ENCODE measurements at places on chromosomes 2 and 18.

GRCh38 chr2:206983161-206983859, 44.0 kb downstream of the CPO start:
- no peak for DNase-seq

DNA sequence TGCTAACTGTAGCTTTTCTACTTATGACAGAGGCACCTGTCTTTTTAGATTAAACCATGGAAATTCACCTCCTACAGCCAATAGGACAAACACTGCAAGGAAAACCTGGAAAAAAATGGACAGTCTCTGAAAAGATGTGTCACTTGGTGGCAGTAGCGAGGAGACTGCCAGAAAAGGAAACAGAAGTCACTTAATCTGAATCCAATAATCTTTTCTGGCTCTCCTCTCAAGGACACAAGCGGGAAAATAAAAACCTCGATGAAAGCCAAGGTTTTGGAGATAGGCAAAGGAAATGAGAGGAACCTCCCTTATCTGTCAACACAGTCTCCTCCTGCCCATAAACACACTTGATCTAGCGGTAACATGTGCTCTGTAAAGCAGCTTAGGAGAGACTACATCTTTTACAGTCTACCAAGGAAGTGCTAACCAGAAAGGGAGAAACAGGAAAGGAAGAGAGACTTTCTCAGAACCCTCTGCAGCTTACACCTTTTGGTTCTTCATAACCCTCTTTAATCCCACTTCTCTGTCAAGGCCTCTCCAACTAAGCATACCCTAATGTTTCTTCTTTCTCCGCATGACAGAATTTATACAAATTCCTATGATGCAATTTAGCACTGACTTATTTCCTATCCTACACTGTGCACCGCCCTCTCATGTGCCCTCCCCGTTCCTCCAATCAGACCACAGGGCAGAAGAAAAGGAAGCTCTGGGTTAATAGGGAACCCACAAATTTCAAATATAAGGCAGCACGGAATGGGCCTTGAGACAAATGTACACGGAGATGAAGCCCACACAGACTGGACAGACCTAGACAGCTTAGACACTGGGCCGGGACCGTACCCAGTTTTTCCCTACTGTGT, 52.8 kb downstream of the CLASP1 start:
- DNase-seq = peak; percentile 22

DNA sequence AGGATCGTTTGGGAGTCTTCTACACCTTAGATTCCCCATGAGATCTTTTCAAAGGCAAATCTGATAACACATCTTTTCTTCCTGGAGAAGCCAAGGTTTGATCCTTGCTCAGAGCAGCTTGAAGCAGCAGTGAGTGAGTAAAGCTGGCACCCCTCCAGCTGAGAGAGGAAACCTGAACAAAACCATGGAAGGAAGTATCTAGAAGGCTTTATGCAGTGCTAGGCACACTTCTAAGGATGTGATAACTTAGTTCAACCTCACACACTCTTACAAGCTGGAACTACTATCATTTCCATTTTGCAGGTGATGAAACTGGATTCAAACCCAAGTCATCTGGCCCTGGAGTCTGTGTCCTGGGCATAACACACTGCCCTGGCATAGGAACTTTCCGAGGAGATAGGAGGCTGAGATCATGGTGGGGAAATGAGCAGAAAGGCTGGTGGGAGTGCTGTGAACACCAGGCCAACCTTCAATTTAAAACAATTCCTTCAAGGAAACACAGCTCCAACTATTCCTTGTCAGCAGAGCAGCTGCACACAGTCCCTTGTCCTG, 71.2 kb downstream of the CTAGE1 start:
- peak; percentile 28 for DNase-seq

- DNase-seq = peak; percentile 77
These were observed 45.5 kb downstream of the CDC42EP3 start for GRCh38 chr2:37625796-37626571.

GRCh38 chr2:193272011-193272410, 1077.3 kb upstream of the TMEFF2 start:
- DNase-seq = no peak

DNA sequence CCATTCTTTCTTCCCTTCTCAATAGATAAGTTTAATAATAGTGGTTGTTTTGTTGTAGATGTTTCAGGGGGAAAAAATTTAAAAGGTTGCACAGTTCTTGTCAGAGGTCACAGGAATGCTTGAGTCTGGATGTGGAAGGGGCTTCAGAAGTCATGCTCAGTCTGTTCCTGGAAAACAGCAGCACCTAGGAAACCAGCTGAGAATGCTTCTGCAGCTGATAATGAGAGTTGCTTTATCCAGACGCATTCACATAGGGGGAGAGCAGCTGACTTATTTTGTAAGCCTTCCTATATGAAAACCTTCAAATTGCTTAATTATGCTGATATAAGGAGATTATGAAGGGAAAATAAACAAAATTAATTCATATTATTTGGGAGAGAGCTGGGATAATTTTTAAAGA, 235.5 kb downstream of the GULP1 start:
- DNase-seq = no peak

DNA sequence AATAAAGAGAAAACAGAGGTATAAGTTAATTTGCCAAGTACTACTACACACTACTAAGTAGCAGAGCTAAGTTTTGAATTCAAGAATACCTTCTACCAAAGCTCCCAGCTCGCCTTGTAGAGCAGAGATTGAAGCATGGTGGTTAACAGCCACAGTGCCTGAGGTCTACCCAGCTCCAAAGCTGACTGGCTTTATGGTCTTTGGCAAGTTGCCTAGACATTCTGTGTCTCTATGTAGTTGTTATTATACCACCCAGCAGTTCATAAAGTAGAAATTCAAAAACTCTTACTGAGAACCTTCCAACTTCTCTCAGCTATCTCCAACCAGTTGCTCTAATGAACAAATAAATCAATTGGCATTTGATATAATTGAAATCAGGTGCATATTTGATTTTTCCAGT, 87.8 kb downstream of the PDE11A start:
- DNase-seq = no peak

- no peak for DNase-seq
These were observed 510.7 kb upstream of the LRRTM1 start for GRCh38 chr2:80815259-80815658.

DNA sequence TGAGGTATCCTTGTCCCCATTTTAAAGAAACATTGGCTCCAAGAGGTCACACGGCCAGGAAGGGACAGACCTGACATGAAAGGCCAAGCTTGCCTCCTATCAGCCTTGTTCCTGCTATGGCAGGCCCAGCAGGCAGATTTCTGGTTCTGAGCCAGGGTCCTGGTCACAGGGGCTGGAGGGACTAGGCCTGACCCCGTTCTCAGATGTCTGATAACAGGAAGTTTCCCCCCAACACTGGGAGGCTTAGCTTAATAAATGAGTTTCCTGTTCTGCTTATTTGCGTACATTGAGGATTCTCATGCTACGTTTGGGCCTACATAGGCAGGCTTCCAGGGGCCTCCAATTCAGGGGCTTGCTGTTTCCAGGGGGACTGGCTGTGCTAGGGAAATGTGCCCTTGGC, 107.8 kb upstream of the LTBP1 start:
- DNase-seq = no peak

DNA sequence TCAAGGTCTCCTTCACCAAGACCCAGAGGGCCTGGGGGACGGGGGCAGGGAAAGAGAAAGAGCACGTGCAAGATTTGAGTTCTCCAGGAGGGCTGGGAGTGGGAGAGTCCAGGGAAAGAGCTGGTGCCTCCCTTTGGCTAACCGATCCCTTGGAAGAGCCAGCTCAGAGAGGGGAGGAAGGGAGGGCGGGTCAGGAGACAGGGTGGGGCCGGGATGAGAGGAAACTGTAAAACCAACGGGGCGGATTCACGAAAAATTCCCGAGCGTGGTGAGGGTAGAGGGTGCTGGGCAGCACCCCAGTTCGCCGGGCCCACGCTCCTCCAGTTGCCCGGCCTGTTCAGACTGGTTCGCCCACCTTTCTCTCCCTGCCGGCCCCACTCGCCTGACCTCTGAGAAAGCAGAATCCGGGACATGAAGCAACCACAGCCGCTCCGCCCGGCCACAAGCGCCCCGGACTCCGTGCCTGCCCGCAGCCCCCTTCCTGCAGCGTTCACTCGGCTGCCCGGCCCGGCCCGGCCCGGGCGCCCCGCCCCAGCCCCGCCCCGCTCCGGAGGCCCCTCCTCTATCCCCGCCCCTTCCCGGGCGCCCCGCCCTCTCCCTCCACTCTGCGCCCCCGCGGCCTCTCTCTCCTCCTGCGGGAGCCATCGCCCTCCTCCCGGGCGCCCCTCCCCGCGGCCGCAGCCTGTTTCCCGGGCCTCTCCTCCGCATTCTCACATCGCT, 230.9 kb upstream of the SMAD2 start:
- peak; percentile 78 for DNase-seq

DNA sequence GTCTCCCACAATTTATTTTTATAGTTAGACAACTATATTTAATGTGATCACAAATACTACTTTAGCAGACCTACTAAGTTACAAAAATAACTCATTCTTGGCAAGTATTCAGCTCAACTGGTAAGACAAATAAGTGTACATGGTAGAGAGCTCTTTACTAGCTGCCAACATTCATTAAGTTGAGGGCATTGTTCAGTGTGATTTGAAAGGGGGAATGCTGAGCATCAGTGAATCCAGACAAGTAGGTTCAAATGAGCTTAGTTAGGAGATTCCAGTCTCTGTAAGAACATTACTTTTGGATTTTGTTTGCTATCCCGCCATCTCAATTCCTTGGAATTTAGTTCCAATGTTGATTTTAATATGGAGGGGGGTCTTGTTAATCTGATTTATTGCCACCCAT, 187.3 kb upstream of the LYPD1 start:
- DNase-seq = no peak

Data from activated CD4-positive, alpha-beta memory T cell treated with anti-CD3 and anti-CD28 coated beads for 36 hours (primary cell).